IPS DF 19.7 (cell line): ENCODE measurements at places on chromosomes 2 and 18.

DNA sequence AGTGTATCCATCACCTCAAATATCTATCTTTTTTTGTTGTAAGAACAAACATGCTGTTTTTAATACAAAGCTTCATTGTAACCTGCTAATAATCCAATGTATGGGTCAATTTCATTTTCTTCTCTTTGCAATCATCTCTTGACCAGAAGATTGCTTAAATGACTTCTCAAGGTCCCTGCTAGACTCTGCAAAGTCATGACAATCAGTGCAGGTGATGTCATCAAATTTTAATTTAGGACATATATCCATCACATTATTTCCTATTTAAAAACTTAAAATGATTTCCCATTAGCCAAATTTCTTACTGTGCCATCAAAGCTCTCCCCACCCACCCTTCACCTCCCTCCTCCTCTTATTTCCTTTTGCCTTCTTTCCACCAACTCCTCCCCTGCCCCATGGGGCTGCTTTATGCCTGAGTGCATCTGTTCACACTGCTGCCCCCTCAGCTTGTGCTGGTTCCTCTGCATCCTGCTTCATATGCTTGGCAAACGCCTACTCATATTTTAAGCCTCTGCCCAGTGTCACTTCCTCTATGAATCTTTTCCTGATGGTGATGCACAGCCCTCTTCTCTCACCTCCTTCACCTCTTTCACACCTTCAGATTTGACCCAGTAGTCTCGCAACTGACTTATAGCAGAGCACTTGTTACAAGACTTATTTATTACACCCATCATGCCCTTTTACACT is 20.3 kb downstream of the PLEK start:
- no peak for DNase-seq

- no peak for DNase-seq
Measured at GRCh38 chr2:29475499-29475898, 360.3 kb downstream of the CLIP4 start.

GRCh38 chr18:63366213-63367052 is 573 bp downstream of the KDSR start:
- DNase-seq: no peak

- DNase-seq: no peak
Measured at GRCh38 chr18:46727177-46727576, 29.7 kb downstream of the ST8SIA5 start.

DNA sequence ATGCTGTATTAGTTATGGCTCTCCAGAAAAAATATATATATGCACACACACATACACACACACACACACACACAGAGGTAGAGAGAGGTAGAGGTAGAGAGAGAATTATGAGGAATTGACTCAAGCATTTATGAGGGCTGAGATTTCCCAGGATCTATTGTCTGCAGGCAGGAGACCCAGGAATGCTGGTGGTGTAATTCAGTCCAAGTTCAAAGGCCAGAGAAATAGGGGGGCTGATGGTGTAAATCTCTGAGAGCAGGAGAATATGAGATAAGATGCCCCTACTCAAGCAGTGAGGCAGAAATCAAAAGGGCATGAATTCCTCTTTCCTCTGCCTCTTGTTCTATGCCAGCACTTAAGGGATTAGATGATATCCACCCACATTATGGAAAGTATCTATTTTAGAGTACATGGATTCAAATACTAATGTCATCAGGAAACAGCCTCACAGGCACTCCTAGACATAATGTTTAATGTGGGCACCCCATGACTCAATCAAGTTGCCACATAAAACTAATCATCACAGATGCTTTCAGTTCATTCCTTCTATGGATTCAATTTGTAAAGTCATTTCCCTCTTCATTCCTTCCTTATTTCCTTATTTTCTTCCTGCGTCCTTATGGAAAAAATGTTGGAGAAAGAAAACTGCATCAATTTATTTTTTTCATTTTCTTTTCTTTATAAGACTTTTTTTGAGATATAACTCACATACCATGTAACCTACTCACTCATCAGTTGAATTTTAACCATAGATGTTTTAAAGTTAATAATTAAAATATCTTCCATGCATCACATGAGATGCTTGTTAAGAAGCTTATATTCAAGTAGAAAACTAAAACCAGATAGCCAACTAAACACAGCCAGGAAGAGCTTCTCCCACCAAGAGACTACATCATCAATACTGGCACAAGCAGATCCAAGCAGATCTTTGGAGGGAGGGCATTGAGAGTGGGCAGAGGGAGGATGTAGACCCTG is 406.2 kb downstream of the MBD2 start:
- no peak for DNase-seq

DNA sequence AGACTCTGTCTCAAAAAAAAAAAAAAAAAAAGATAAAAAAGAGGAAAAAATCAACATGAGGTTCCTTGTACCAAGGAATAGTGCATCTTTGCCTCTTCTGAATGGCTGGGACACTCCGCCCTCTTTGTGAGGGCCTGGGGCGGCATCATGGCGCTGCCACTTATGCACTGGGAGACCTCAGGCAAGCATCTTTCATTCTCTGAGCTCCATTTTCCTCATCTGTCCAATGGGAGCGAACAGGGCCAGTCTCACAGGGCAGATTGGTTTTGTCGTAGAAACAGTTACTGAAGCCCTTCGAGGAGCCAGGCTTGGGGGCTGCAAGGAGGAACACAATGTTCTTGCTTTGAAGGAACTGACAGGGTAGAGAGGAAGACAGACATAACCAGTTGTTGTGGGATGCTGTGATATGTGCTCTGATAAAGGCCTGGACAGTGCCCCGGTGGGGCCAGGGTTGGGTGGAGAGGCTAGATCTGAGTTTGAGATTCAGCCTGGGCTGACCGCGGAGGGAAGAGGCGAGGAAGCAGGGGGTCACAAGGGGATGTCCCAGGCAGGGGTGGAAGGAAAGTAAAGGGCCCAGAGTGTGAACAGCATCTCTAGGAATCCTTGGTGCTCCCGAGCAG is 14.1 kb downstream of the ZFP36L2 start:
- no peak for DNase-seq

- DNase-seq: no peak
Measured at GRCh38 chr2:211901226-211901846, 637.3 kb downstream of the ERBB4 start.

DNA sequence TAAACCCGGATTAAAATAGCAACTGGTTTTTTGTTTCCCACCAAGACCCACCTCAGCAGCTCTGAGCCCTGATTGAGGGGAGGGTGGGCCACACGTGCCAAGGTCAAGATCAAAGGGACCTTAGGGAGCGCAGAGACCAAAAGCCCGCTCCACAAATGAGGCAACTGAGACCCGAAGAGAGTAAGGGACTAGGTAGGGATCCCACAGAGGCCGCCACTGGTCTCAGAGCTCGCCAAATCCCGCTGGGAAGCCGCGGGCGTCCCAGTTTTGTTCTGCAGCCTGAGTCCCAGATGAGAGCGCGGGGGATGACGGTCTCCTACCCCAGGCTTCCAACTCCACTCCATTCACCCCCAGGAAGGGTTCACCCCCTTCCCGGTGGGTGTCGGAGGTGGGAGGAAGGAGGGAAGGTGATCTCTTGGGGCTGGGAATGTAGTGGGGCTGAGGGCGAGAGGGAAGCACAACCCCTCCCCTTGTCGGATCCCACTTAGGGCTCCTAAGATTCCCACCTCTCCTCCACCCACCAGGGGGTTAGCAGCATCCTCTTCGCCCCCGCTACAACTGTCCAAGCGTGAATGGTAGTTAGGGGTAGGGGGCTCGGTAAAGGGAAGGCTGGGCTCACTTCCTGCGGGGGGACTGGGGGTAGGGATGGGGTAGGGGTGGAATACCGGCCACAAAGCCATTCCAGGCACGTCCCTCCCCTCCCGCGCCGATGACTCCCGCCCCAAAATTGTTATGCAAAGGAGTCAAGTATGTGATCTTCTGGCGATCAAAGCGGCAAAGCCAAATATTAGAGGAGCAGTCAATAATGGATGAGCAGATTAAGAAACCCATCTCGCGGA is 7.3 kb upstream of the EN1 start:
- no peak for DNase-seq

GRCh38 chr2:101111262-101111838 is 39.8 kb downstream of the TBC1D8 start:
- no peak for DNase-seq

GRCh38 chr2:61645911-61646310 is 107.8 kb upstream of the XPO1 start:
- no peak for DNase-seq

DNA sequence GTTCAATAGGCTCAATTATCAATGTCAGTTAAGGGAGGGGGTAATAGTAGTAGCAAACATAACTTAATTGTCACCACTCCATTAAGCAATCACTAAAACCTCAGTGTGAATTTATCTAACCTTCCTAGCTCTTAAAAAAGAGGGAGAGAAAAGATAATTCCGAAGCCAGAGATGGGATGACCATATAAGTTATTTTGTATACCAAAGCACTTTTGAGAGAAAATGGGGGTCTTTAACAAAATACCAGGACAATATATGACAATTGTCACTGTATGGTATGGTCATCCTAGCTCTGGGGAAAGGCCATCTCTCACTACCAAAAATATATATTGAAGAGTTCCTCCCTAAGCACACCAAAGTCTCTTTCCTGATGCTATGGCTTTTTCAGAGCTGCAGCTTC is 55.1 kb downstream of the SPHKAP start:
- no peak for DNase-seq

GRCh38 chr2:71292159-71292558 is 39.4 kb upstream of the ZNF638 start:
- no peak for DNase-seq

DNA sequence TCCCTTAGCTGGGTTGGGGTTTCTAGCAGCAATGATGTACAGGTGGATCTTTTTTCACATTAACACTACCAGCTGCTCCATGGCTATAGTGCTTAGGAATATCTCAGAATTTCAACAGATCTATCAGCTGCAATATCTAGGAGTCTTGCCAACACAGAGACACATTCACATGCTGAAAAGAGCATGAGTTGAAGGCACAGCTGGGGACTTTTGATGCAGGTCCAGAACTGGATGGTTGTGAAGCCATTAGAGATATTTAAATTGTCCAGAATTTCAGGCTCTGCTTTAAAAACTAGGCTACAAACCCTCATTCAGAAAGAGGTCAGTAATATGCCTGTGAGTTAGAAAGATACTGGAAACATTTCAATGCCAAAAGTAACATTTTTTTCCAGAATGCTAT is 122.2 kb upstream of the CCDC195 start:
- DNase-seq: no peak

DNA sequence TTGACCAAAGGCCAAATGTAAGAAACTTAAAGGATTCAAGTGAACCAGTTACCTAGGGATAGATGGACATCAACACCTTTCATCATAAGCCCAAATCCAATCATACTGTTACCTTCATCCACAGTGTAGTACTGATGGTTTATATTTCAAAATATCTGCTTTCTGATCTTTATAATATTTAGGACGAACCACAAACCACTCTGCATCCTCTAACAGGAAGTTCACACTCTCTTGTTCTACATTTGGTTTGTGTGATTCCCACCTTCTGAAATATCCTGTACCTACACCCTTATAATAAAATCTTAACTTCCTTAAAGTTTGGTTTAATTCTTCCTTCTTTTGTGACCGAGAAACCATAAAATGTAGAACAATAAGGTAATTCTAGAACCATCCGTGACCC is 535.7 kb upstream of the CHAC2 start:
- no peak for DNase-seq

DNA sequence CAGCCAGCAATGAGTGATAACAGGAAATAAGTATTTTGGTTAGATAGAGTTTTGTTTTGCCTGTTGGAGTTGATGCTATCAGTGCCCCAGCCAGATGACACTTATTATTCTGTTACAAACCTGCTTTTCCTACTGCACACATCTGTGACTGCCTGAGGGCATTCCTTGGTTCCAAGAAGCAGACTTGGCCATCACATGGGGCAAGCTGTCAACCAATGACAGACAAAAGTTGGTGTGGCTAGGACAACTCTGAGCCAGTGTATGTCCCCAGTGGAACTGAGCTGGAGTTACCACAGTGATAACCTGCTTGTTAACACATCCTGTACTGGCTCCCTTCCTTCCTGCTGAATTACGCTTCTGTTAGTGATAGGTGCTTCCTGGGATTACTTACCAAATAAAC is 54.5 kb downstream of the FAM171B start:
- DNase-seq: no peak

GRCh38 chr2:174334278-174334715 is 457 bp upstream of the SP9 start:
- DNase-seq: no peak

GRCh38 chr2:55063713-55064323 is 13.6 kb upstream of the RTN4 start:
- no peak for DNase-seq

DNA sequence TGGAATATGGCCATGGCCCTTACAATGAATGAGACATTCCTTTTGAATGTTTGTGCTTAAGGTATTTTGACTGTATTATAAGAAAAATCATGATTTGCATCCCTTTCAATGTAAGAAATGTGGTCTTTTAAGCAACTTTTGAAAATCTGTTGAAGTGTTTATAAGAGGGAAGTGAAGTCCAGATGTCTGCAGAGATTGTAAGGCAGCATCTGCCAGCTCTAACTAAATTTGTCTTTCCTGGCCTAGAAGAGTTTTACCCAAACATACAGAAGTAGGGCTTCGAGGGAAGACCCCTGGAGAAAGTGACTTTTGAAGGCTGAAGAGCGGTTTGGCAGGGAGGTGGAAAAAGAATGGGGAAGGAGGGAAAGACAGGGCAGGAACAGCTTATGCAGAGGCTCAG is 12.2 kb downstream of the EML6 start:
- no peak for DNase-seq

- DNase-seq: no peak
Measured at GRCh38 chr18:70491734-70492348, 203.0 kb downstream of the SOCS6 start.

DNA sequence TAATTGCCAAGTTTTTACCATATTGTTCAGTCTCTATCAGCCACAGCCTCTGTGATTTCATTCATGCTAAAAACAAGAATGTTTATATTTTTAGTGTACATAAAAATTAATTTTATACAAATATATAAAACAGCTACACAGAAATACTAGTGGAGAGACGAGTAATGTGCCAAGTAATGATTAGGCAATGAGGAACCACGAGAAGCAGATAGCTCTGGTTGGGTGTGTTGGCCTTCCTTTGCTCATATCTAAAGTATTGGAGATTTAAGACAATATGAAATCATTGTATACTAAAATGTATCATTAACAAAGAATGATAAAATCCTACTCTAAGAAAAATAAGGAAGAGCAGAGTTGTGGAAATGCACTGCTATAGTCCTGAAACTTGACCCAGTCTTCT is 326.7 kb downstream of the AGAP1 start:
- no peak for DNase-seq

DNA sequence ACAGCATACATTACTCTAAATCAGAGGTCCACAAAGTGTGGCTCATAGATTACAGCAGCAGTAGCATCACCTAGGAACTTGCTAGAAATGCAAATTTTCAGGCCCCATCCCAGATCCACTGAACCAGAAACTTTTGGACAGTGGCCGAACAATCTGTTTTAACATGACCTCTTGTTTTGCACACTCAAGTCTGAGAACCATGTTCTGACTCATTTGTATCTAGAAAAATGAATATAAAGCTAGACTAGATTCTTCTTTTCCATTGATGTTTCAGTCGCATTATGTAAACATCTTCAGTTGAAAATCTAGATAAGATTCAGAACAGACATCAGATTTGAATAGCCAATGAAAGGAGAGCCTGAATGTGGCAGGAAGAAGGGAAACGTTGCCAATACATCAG is 608.8 kb downstream of the LRP1B start:
- DNase-seq: no peak

GRCh38 chr2:9543557-9543956 is 12.1 kb downstream of the ADAM17 start:
- no peak for DNase-seq
